Cardiac septum (tissue), 1 donor: ENCODE measurements at places on chromosomes 11 and 22. TPM values are rescaled to one million over a fixed set of nuclear protein-coding genes. Genes with fewer than 3 reads are reported as not detected.

GRM5 gene
- 0.13 TPM for total RNA-seq

- DNase-seq: peak; percentile 84
Observed at GRCh38 chr11:4191031-4191571, 96.5 kb downstream of the RRM1 start.

ANO1 gene
- total RNA-seq: 18.4 TPM

DNA sequence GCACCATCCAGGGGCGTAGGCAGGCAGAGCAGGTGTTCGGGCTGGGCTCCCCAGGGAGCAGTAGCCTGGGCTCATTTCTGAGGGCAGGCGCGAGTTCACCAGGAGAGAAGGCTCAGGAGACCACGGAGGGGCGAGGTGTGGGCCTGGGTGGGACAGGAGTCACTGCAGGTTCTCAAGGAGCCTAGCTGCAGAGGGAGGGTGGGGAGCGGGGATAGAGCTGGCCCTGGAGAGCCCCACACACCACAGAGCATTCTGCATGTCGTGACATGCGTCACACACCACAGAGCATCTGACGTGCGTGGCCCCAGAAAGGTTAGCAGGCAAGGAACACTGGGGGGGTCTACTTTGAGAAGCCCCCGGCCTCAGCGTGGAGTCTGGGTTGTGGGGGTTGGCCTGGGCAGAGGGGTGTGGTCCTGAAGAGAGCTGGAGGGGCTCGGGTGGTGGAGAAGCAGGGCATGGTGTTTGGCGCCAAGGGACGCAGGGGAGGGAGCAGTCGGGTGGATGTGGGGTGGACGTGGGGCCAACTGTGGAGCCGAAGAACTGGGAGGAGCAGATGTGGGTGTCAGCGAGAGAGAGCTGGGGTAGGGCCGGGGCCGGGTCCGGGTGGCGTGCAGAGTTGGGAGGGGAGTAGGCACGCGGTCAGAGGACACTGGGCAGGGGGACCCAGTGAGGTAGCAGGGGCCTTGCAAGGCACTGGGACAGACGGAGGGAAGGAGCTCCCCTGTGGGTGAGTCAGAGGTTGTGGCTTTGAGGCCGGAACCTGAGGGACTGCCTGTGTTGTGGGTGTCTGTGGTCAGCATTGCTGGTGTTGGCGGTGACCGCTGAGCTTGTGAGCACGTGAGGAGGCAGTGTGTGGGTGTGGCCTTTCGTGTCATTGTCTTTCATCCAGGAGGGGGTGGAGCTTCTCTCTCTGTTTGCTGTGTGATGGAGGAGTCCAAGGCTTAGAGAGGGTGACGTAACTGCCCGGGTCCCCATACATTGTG, 25.5 kb downstream of the CTTN start:
- DNase-seq: no peak

DNA sequence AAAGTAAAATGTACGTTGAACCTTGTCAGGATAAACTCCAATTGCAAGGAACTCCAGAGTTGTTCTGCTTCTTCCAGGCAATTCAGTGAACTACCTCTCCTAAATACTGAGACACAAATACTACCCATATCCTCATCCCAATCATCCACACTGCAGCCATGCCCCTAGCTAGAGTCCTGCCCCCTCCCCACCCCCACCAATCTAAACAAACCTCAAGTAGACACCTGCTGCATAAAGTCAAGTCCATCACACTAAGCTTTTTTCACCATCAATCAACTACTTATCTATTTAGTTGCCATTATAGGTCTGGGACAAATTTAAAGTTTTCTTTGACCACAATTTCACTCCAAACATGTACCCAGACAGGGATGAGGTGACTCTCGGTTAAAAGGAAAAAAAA, 93.2 kb upstream of the APOA1 start:
- no peak for DNase-seq

GRCh38 chr11:1870326-1870696, 17.4 kb downstream of the LSP1 start:
- DNase-seq: no peak
